ENCODE measurements at places on chromosomes 16 and 17. TPM values are rescaled to one million over a fixed set of nuclear protein-coding genes. Genes with fewer than 3 reads are reported as not detected.

SLC52A1 gene
- total RNA-seq = not detected

CES1 gene
- not detected for total RNA-seq

PRR15L gene
- total RNA-seq = not detected

FSCN2 gene
- total RNA-seq = 3.0 TPM

SCGB1C2 gene
- 1.1 TPM for total RNA-seq

FBXL20 gene
- 9.4 TPM for total RNA-seq

ITGAL gene
- not detected for total RNA-seq

GAST gene
- total RNA-seq = not detected

SPOP gene
- total RNA-seq = 35.7 TPM

TPSD1 gene
- total RNA-seq = not detected

CMTM1 gene
- 0.52 TPM for total RNA-seq

SLC6A2 gene
- total RNA-seq = not detected

MT1M gene
- total RNA-seq = not detected

ZG16B gene
- total RNA-seq = not detected

DNA sequence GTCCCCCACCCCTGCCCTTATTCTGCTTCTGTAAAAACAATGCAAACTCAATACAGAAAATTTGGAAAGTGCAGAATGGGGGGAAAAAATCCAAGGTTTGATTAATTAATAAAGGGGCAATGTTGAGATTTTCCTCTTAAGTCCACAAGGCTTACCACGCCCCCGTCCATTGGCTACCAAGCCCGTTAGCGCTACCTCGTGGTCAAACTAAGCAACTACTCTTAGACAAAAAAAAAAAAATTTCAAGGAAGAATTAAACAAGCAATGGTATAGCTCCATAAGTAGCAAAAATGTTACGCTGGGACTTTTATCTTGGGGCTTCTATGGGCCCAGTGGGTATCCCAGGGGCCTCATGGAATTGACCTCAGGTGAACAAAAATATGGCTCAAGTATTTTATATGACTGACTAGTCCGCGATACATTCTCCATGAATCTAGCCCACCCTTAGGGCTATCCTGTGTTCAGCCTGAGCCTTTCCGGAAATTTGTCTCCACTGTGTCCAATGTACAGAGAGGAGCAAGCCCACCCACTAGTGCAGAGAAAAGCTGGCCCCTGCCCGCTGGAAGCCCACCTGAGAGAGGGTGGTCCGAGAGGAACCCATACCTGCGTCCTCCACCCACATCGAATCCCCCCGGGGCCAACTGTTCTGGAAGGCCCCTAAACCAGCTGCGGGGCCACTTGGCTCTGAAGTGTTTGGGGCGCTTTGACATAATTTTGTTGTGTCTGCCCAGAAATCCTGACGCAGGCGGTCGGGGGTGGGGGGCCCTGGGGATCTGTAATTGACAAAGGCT, 19.1 kb upstream of the TEX2 start:
- peak; percentile 76 for DNase-seq

GRCh38 chr17:75773808-75774470, 8.9 kb upstream of the GALK1 start:
- no peak for DNase-seq

DNA sequence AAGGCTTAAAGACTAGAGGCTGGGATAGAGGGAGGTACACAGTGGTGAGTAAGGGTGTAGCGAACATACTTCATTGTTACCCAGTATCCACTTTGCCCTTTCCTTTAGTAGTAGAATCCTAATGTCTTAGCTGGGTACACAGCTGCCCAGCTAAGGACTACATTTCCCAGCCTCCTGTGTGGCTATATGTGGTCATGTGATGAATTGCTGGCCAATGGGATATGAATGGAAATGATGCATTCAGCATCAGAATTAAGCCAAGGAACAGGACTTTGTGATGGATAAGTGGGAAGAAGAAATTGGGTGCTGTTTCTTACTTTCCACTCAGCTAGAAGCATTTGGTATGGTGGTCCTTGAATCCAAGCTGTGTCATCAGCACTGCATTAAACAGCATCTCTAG, 55.9 kb downstream of the FOXL1 start:
- DNase-seq = no peak

DNA sequence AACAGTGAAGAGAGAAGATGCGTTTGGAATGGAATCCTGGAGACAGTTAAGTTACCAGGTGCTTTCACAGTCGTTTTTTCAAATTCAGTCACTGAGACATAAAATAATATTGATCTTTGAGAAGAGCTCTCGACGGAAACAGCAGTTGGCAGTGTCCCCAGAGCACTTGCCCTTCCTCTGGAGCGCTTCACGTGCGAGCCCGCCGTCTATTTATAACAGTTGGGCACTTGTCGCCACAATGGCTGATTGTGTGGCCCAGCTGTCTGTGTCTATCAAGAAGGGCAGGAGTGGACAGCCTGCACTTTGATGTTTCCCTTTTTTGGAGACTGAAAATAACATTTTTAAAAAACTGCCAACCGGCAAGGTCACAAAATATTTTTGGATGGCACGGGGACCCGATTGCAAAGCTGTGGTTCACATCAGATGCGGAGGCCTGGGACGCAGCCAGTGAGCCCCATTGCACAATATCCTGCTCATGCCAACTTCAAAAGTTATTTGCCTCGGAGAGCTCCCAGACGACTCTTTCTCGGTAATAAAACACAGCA, 62.9 kb downstream of the ADCY9 start:
- peak; percentile 99 for DNase-seq

- DNase-seq = no peak
Measured at GRCh38 chr17:9382626-9383025, 193.0 kb downstream of the STX8 start.

DNA sequence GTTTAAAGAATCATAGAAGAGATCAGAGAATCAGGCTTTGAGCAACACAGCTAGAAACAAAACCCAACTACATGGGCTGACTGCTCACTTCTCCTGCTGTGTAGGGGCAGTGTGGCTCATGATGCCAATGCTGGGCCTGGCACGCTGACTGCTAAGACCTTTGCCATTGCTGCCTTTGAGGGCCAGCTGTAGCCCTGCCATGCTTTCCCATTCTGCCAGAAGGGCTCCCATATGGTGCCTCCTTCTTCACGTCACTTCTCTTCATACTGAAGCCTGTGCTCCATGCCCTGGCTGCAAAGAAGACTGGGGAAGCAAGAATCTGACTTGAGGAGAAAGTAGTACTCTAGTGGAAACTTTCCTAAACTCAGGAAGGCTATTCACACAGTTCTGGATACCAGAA, 232.9 kb downstream of the UTP18 start:
- no peak for DNase-seq

DNA sequence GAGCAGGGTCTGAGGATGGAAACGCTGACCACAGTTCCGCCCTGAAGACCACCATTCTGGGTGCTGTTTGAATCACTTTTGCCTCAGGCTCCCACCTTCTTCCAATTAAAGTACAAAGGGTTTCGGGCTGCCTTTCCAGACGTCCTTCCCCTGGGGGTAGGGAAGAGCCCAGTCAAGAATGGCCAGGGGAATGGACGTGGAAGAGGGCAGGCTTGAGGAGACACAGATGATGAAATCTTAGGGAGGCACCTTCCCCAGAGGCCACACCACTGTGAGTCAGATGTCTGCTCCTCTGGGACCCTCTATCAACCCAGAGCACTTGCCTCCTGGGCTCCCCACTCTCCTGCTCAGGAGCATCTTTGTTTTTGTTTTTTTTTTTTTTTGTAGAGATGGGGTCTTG, 27.5 kb upstream of the MTSS2 start:
- no peak for DNase-seq

DNA sequence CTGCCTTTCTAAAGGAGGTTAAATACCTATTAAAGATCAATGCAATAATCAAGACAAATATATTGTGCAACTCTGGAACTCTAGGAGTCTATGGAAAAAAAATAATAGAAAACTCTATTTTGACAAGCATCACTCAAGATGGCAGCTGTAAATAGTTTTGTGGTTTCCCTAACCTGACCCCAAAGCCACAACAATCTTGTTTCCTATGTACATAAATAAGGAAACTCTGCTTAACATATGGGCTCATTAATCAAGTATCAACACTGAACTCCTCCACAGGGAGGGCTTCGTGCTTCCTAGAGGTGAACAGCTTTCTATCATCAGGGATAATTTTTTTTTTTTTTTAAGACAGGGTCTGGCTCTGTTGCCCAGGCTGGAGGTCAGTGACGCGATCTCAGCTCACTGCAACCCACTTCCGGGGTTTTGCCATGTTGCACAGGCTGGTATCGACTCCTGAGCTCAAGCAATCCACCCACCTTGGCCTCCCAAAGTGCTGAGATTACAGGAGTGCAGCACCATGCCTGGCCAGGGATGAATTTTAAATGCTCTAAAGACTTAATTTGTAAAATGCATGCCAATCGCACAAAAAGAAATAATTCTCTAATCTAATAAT, 42.5 kb downstream of the ARHGAP17 start:
- DNase-seq = no peak

DNA sequence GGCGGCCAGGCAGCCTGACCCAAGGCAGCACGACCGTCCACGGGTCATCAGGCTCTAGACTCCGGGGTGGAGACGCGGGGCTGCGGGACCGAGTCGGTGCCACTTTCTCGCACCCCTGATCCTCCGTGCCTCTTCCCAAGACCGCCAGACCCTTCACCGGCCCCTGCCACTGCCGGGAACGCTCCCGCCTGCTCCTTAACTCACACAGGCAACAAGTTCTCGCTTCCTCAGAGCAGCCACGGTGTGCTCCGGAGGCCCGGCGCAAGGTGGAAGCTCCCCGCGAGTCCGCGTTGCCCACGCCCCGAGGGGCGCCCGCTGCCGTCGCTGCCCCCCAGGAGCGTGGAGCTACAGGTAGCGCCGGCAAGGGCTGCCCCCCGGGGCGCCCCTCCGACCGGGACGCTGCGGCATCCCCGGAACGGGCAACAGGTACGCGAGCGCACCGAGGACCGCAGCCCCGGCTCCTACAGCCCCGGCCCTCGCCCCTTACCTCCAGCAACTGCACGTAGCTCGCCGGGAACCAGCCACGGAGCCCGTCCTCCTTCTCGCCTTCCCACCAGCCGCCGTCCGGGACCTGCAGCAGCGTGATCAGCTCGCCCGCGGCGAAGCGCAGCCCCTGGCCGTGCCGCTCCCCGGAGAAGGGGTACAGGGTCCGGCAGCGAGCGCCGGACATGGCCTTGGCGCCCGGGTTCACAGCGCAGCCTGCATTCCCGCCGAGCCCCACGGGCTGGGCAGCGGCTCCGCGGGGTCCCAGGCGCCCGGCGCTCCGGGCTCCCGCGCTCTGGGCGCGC, 491 bp downstream of the GAS7 start:
- DNase-seq = no peak

DNA sequence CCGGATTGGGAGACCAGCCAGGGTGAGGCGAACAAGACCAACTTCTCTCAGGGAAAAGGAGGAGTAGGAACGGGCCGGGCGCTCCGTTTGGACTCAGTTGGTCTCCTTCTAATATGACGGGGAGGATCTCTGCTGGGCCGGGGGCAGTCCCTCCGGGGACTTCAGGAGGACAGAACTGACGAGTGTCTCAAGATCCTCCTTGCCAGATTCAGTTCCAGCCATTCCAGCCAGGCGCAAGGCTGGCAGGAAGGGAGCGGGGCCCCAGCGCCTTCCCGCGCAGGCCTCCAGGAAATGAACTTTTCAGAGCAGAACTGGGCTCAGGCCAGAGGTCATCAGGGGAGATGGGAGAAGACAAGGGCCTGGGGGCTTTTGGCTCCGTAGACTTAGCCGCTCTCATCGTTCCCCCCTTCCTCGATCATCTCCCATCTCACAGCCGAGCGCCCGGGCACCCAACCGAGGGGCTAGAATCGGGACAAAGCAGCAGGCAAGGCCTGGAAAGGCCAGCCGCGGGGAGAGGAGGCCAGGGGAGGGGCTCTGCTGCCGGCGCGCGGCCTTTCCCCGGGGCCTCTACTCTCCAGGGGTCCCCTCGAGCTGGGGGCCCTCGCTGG, 1.6 kb downstream of the ZNF423 start:
- DNase-seq = no peak

GRCh38 chr17:38732376-38733281, 2.5 kb downstream of the CISD3 start:
- DNase-seq = no peak

GRCh38 chr16:64780445-64780844, 341.4 kb downstream of the CDH11 start:
- no peak for DNase-seq

DNA sequence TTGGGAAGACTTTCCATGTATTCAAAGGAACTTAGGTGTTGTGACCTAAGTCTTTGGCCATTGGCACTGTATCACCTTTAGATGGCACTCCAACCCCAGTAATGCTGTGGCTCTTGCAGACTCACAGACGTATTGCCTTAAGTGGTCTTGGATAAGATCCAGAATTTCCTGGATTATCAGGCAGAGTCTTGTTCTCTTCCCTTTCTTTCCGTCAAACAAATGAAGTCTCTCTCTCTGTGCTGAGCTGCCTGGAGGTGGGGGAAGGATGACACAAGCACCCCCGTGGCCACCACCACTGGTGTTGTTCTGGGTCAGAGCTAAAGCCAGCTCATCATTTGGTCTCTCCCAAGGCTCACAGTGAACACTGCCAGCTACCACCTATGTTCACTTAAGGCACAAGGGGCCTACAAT, 789.9 kb upstream of the KIF2B start:
- DNase-seq = no peak

- no peak for DNase-seq
Measured at GRCh38 chr17:42078396-42079043, 19.8 kb downstream of the ZNF385C start.

DNA sequence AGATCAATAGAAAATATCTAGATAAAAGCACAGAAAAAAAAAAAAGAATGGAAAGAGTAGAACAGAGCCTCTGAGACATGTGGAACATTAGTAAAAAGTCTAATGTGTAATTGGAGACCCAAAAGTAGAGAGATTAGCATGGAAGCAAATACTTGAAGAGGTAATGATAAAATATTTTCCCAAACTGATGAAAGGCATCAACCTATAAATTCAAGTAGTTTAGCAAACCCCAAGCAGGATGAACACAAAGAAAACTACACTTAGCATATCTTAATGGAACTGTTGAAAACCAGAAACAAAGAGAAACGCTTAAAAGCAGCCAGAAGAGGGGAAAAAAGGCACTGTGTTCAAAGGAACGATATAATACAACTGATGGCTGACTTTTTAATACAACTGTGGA, 16.4 kb downstream of the NF1 start:
- DNase-seq = no peak

DNA sequence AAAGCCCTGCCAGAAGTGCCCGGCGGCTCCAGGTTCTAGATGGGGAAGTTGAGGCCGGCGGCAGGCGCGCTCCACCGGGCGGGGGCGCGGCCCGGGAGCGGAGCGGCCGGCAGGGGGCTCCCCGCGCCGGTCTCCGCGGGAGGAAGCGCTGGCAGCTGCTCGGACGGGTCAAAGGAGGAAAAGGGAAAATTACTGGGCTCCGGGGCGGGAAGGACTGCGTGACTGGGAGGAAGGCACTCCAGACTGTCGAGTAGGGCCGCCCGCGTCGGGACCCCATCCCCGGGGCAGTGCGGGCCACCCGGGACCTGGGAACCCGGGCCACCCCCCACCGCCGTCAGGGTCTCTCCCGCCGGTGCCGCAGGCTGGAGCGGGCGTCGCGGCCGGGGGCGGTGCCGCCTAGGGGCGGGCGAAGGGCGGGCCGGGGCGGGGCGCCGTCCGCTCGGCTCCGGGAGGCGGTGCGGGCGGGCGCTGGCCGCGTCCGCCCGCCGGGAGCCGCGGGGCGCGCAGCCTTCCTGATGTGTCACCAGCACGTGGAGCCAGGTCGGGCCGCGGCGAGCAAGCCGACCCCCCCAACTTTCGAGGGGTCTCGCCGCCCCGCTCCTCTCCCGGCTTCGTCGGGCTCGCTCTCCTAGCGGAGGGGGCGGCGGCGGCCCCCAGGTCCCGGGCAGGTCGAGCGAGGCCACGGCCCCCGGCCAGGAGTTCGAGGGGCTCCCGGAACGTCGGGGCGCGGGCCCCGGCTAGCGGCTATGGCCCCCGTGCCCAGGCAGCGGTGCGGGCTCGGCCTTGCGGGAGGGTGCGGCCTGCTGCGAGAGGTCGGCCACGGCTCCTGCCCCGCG, 167.5 kb downstream of the RAB11FIP4 start:
- peak; percentile 85 for DNase-seq

- DNase-seq = peak; percentile 99
Measured at GRCh38 chr17:50935221-50935995, 69.3 kb upstream of the TOB1 start.
